GM23248 (cell line): ENCODE measurements at places on chromosomes 6 and 20. TPM values are rescaled to one million over a fixed set of nuclear protein-coding genes. Genes with fewer than 3 reads are reported as not detected.

- no peaks in the 10 kb centered on the region for H3K27me3 ChIP-seq
- H3K36me3 ChIP-seq, result no peaks in the 10 kb centered on the region
Measured at GRCh38 chr6:79440598-79440997, 96.6 kb downstream of the LCA5 start.

KCNB1 gene
- 0.13 TPM in 1 of 2 replicates, not detected in the other for polyA plus RNA-seq

- no peaks in the 10 kb centered on the region for H3K27me3 ChIP-seq
- H3K4me3 ChIP-seq, result no peak overlapping the region
- DNase-seq, result no peak
- H3K27ac ChIP-seq, result no peak overlapping the region
Measured at GRCh38 chr6:56510984-56511531, 131.6 kb downstream of the DST start.

GNRH2 gene
- not detected in 2 replicates for polyA plus RNA-seq

DNA sequence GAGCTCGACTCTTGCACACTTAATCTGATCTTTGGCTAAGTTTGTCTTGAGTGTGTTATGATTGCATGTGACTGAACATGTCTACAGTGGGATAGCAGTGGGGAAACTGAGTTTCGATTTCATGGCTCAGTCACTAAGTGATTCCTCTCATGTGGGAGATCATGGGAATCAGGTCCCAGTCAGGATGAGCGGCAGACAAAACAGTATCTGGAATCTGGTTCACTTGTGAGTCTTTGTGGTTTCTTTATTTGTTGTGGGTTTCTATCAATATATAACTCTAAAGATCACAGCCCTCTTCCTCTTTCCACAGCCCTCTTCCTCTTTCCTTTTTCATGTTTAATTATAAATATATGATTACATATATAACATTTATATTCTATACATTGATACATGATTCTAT, 4.0 kb downstream of the RPP21 start:
- H3K36me3 ChIP-seq, result 0 out of 2 replicates have a peak, but pooled peaks cover 11% of the 10 kb centered on the region
- no peak overlapping the region for H3K27ac ChIP-seq
- DNase-seq, result no peak
- no peak overlapping the region for H3K4me3 ChIP-seq
- no peaks in the 10 kb centered on the region for H3K27me3 ChIP-seq
- peaks cover 4% of the 10 kb centered on the region; the same call in 1 of the 2 replicates for H3K4me1 ChIP-seq

HLA-DOA gene
- 0.18 TPM in 1 of 2 replicates, not detected in the other for polyA plus RNA-seq

TFEB gene
- polyA plus RNA-seq, result 5.5 and 6.4 TPM in 2 replicates

- peak within 1 kb of the TSS; percentile 33; the same call in 1 of the 2 replicates for H3K27ac ChIP-seq
- peak; percentile 99 for DNase-seq
- 0 out of 2 replicates have a peak, but pooled peaks cover 2% of the 10 kb centered on the region for H3K4me1 ChIP-seq
- H3K36me3 ChIP-seq, result no peaks in the 10 kb centered on the region
- no peaks in the 10 kb centered on the region for H3K27me3 ChIP-seq
Measured at GRCh38 chr20:20712474-20713243, at the start of gene RALGAPA2. TSS of gene RALGAPA2 (minus strand) at chr20:20712644. CDS start at chr20:20712480, 164 bp downstream.

DNA sequence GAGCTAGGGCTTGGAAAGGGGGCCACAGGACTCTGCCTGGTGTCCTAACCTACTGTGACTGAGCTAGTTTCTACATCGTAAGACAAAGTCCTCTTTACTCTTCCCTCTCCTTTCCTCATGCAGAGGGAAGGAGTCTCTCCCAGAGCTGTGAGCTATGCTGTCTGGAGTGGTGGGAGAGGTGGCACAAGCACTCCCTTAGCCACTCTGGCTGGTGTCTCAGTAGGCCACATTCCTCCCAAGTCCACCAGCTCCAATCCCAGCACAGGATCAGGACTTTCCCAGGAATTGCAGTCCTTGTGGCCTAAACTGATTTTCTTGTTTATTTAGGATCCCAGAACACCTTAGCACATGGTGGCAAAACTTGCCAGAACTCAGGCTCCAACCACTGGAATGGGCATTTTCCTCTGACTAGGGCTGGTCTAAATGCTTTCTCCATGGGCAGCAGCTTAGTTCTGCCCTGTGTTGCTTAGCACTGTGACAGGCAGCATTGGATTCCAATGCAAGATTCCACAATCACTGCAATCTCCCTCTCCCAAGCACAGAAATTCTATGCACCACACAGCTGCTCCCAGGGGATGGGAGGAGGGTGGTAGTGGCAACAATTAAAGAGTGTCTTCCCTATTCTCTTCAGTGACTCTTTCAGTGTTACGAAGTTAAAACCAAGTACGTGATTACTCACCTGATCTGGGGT, 733.3 kb downstream of the HACE1 start:
- no peak overlapping the region for H3K27ac ChIP-seq
- no peak for DNase-seq
- no peaks in the 10 kb centered on the region for H3K36me3 ChIP-seq
- H3K27me3 ChIP-seq, result no peaks in the 10 kb centered on the region

DNA sequence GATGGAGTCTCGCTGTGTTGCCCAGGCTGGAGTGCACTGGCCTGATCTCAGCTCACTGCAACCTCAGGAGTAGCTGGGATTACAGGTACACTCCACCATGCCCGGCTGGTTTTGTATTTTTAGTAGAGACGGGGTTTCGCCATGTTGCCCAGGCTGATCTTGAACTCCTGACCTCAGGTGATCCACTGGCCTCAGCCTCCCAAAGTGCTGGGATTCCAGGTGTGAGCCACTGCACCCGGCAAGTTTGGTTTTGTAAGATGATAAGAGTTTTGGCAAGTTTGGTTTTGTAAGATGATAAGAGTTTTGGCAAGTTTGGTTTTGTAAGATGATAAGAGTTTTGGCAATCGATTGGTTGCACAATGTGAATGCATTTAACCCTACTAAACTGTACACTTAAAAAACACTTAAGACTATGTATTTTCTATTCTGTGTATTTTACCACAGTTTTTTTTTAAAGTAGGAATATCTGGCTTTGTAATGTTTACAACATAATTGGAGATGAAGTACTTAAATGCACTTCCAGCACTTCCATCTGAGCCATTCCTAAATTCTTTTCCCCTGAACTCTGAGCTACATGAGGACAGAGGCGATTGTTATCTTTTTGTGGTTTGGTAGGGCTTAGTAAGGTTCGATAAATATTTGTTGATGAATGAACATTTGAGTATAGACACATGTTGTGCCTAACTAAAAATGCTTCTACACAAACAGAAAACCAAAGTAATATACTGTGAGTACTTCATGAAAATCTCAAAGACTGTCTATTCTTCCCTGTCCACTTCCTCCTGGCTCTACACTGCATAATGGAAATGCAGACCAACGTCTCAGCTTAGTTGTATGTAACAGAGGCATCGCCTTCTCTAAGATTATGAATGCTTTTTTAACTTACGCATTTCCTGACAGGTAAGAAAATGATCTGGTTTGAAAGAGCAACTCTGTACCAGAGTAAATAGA, 18.8 kb downstream of the SAMHD1 start:
- no peak overlapping the region for H3K27ac ChIP-seq
- peak; percentile 19 for DNase-seq
- no peaks in the 10 kb centered on the region for H3K36me3 ChIP-seq
- 0 out of 2 replicates have a peak, but pooled peaks cover 11% of the 10 kb centered on the region for H3K4me1 ChIP-seq
- H3K27me3 ChIP-seq, result no peaks in the 10 kb centered on the region

GRCh38 chr6:56003616-56004015, 128.2 kb upstream of the BMP5 start:
- H3K27ac ChIP-seq, result no peak overlapping the region
- DNase-seq, result no peak
- H3K4me3 ChIP-seq, result no peak overlapping the region
- H3K36me3 ChIP-seq, result no peaks in the 10 kb centered on the region

SNTA1 gene
- polyA plus RNA-seq, result 10.2 and 11.2 TPM in 2 replicates

DNA sequence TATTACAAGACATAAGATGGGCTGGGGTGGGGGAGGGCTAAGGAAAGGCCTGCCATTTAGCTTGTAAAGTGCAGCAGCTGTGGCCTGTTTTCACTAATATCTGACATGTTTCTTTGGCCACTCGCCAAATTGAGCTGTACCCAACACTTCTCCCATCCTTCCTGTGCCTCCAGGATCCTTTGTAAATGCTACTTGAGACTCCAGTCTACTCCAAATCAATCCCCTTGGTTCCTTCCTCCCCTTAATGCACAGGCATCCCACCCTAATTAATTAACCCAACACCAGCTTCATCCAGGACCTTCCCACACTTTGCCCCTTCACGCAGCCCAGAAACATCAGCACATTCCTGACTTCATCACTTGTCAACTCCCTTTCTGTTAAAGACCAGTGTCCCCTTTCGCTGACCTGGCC, 55.0 kb upstream of the TCF21 start:
- no peak overlapping the region for H3K4me3 ChIP-seq
- H3K27me3 ChIP-seq, result no peaks in the 10 kb centered on the region
- DNase-seq, result no peak
- H3K27ac ChIP-seq, result no peak overlapping the region

TMEM74B gene
- polyA plus RNA-seq, result 0.18 and 0.23 TPM in 2 replicates

FOXC1 gene
- polyA plus RNA-seq, result 3.3 and 3.5 TPM in 2 replicates

DNA sequence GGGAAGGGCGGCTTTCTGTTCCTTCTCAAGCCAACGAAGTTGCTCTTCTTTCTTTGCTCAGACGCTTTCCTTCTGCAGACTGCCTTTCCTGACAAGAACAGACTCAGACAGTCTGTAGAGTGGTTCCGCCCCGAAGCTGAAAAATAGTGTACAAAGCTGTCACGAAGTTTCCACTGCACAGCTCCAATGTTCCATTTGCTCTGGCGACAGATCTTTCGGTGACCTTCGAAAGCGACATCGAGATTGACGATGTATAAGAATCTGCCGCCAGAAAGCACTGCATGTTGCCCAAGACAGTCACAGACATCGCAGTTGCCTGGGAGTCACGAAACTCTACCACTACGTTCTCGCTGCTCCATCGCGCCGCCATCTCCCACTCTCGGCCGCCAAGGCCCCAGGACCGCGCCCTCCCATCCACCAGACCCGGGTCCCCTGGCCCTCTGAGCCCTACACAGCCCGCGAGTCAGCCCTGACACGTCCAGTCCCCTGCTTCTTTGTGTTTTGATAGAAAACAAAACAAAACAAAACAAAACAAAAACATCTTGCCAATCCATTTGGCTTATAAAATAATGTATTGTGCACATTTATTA, 42.1 kb upstream of the ZNF184 start:
- H3K27ac ChIP-seq, result no peak overlapping the region
- peaks cover 39% of the 10 kb centered on the region for H3K27me3 ChIP-seq
- DNase-seq, result no peak
- H3K36me3 ChIP-seq, result no peaks in the 10 kb centered on the region

GRCh38 chr6:159726255-159726917, 920 bp upstream of the WTAP start:
- no peaks in the 10 kb centered on the region for H3K27me3 ChIP-seq
- peaks cover 25% of the 10 kb centered on the region for H3K4me1 ChIP-seq
- no peak for DNase-seq
- H3K4me3 ChIP-seq, result peak overlapping the region; percentile 88
- no peaks in the 10 kb centered on the region for H3K36me3 ChIP-seq

DNA sequence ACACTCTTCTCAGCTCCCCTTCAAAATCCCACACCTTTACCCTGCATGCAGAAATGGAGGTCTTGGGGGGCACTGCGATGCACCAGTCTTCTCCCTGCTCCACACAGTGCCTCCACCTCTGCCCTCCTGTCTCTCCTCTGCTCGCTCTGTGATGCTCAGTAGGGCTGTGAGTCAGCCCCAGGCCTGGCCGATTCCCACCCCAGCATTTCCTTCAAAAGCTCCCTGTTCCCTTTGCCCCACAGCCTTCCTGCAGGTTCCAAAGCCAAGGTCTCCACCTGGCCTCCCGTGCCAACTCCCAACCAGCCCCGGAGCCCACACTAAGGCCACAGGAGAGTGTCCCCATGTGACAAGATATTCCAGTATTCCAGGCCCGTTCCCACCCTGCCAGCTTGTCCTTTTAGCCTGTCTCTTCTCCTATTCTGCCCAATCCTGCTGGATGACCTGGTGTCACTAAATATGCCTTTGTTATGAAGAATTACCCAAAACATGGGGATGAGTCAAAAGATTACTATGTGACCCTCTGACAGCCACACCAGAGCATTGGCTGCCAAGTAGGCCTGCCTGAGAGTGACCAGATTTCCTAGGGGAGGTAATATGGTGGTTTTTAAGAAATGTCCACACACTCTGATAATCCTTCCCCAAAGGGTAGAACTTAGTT, 118.9 kb upstream of the NXT1 start:
- H3K4me3 ChIP-seq, result no peak overlapping the region
- no peaks in the 10 kb centered on the region for H3K27me3 ChIP-seq
- peak overlapping the region; percentile 46 for H3K27ac ChIP-seq
- DNase-seq, result peak; percentile 72

MUC22 gene
- not detected in 2 replicates for polyA plus RNA-seq

TP53TG5 gene
- polyA plus RNA-seq, result 0.42 and 0.55 TPM in 2 replicates

DNA sequence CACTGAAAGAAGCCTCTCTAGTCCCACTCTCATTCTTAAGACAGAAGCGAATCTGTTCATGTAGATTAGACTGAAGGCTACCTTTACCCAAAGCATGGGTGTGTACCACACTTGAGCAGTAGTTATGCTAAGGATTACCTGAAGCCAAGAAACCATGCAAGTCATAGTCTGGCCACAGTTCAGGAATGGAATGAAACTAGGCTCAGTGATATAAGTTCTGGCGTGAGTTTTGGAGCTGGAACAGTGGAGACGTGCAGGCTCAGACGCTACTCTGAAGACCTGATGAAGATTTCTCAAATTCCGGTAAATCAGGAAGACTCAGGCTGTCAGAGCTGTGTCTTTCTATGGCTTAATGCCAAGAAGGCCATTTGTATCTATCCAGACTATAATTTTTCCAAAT, 219.9 kb downstream of the HDGFL1 start:
- no peak for DNase-seq
- H3K27ac ChIP-seq, result no peak overlapping the region
- H3K4me1 ChIP-seq, result no peaks in the 10 kb centered on the region
- H3K27me3 ChIP-seq, result no peaks in the 10 kb centered on the region

DNA sequence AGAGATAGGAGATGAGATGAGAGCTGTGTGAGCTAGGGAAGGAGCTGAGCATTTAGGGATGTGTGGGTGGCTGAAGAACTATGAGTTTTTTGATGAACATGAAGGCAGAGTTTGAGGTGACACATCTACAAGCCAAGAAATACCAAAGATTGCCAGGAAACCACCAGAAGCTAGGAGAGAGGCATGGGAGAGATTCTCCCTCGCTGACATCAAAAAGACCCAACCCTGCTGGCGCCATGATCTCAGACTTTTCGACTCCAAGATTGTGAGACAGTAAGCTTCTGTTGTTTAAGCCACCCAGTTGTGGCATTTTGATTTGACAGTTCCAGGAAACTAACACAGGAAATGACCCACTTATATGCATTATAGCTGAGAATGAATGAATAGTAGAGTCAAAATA, 790.9 kb downstream of the TFAP2A start:
- 0 out of 2 replicates have a peak overlapping the region, but pooled peaks have one; percentile 22 for H3K4me3 ChIP-seq
- DNase-seq, result peak; percentile 82
- H3K4me1 ChIP-seq, result peaks cover 42% of the 10 kb centered on the region
- H3K36me3 ChIP-seq, result 0 out of 2 replicates have a peak, but pooled peaks cover 6% of the 10 kb centered on the region

GRCh38 chr6:130447374-130447773, 81.6 kb downstream of the TMEM200A start:
- peak; percentile 53 for DNase-seq
- H3K27me3 ChIP-seq, result no peaks in the 10 kb centered on the region
- H3K27ac ChIP-seq, result peak overlapping the region; percentile 11; the same call in 1 of the 2 replicates
- peaks cover 14% of the 10 kb centered on the region for H3K4me1 ChIP-seq
- peaks cover 3% of the 10 kb centered on the region for H3K36me3 ChIP-seq

RTEL1 gene
- polyA plus RNA-seq, result 8.5 and 8.6 TPM in 2 replicates

- no peaks in the 10 kb centered on the region for H3K36me3 ChIP-seq
Measured at GRCh38 chr20:48189181-48189580, 403.9 kb upstream of the SULF2 start.
